ENCODE measurements at places on chromosomes 6 and 20. TPM values are rescaled to one million over a fixed set of nuclear protein-coding genes. Genes with fewer than 3 reads are reported as not detected.

The ITPR3 gene
- 17.7 TPM for total RNA-seq

The THBD gene
- 14.2 TPM for total RNA-seq

The SIGLEC1 gene
- not detected for total RNA-seq

The MOXD1 gene
- total RNA-seq: 3.5 TPM

The SLA2 gene
- total RNA-seq: not detected

The SGK2 gene
- 0.64 TPM for total RNA-seq

The C20orf202 gene
- total RNA-seq: not detected

The SLC4A11 gene
- 3.9 TPM for total RNA-seq

The SLC22A7 gene
- not detected for total RNA-seq

The TMEM63B gene
- 86.6 TPM for total RNA-seq

The SLC22A23 gene
- total RNA-seq: 5.7 TPM
